ENCODE measurements at places on chromosomes 12 and 14.

GRCh38 chr12:112734859-112735695 is 56.5 kb upstream of the RPH3A start:
- DNase-seq = no peak

DNA sequence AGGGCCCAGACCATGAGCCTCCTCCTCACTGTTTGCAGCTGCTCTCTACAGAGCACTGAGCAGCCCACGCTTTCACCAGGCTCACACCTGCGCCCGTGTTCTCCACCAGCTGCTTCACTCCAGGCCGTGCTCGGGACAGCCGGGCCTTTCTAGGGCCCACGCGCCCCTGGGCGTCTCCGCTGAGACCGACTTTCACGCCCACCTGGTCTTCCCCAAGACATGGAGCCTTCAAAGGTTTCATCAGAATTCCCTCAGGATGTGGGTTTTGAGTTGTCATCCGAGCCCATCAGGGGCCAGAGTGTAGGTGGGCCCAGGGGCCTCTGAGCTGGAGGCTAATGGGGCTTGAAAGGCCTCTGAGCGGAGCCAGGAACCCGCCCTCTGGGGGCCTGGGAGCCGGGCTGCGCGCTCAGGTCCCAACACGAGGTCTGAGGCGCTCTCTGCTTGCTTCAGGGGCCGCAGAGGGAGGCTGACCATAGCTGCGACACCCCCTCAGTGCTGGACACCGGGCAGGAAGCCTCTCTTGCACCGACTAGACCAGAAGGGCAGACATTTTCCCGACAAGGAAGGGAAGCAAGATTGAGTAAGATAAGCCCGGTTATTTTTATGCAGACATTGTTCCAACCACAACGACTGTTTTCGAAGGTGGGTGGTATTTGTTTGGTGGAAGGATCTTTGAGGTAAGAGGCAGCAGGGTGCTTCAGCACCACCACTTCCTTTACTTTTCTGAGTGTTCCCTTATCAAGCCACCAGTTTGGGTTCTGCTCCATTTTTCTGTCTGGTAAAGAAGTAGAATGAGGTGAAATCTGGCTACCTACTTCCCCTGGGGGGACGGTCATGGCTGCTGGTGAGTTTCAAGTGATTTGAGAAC is 125.0 kb upstream of the FUT8 start:
- DNase-seq = no peak

- peak; percentile 12 for DNase-seq
These were observed 332.0 kb downstream of the CACNA1C start for GRCh38 chr12:2384533-2385351.

DNA sequence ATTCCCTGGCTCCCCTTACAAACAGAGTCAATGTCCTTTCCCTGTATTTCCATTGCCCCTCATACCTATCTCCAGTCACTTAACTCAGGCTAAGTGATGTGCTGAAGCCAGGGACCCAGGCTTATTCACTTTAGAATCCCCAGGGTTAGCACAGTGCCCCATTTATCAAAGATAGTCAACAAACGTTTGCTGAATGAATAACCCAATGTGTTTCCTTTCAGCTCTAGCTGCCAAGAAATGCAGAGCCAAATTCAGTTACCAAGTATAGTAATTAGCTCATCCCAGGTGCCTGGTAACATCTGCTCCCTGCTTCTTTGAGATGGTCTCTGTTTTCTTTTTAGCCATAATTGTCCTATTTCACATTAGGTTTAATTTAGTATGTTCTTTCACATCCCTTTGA is 189.5 kb downstream of the PHLDA1 start:
- DNase-seq = no peak

DNA sequence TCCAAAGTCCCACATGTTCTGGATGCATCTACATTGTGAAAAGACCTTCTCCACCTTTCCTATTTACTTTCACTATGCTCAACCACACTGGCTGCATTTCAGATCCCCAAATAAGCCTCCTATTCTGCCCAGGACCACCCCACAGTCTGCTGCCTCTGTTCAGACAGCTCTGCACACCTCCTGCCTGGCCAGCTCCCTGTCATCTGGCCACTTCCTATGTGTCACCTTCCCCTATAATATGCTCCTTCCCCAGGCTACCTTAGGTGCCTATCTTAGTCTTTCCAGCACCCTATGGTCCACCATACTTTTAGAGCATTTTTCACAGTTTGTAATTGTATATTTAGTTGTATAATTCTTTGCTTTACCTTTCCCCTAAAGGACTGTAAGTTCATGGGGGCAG is 50.5 kb downstream of the IFNG start:
- no peak for DNase-seq

- DNase-seq = no peak
These were observed 63.8 kb downstream of the SUSD6 start for GRCh38 chr14:69675245-69675583.
